Hypothalamus (tissue), 51 donors: ENCODE measurements at places on chromosomes 5 and 9.

GRCh38 chr5:17213938-17214337 is 3.5 kb upstream of the BASP1 start:
- no peak for DNase-seq

- DNase-seq, result no peak
Observed at GRCh38 chr9:112535811-112536210, 49.2 kb downstream of the KIAA1958 start.

DNA sequence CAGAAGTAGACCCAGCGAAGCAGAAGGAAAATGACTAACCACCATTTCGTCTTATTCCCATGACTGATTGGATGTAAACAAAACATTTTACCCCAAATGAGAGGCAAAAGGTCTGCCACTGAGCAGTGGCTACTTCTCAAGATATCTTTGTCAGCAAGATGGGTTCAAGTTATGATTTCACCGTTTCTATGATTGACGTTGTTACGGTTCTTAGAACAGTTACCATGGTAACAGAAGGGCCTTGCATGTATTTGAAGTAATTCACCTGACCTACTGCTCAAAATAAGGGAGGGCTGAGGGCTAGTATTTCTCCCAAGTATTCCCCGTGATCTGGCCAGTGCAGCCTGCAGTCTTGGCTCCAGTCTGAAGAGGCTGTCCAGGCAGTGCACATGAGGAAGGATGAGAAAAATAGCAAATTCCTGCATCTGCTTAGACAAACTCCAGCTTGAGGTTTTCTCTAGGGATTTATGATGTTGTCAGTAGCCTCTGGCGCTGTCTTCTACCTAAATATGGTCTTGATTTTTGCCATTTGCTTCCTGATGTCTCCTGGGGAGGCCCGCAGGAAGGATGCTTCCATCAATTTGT is 372.7 kb downstream of the TMEM38B start:
- DNase-seq, result no peak

DNA sequence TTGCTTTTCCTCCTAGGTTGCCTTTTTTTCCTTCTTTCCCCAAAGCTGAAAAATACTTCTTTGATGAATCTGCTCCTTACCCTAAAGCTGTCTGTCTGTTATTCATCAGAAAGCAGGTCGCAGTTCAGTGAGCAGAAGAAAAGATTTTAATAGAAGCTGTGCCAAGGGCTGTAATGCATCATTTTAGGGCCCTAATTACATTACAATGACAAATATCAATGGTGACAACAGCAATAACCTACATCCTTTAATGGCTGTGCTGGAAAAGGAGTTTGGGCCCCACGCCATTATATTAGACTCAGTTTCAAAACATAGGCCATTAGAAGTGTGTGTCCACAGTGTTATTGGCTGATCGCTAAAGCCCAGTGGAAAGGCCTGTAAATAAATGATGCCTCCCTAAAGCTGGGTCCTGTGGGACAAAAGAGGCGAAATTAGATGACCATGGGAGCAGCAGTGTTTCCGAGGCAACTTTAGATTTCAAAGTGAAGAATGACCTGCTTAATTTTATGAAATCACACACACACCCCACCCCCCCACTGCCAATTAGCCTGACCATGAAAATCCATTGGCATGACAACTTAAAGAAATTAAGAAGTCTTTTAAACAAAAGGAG is 38.4 kb downstream of the TLE4 start:
- no peak for DNase-seq

DNA sequence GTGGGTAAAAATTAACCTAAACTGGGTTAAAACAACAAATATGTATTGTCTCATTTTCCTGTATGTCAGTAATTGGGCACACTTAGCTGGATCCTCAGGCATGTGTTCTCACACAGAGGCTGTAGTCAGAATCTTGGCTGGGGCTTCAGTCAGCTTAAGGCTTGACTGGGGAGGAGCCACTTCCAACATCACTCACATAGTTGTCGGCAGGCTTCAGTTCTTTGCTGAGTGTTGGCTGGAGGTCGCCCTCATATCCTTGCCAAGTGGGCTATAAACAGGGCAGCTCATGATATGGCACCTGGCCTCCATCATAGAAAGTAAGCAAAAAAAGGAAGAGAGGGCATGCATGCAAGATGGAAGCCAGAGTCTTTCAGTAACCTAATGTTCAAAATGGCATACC is 173.0 kb downstream of the GIN1 start:
- DNase-seq, result no peak

GRCh38 chr9:107481035-107481434 is 8.5 kb downstream of the KLF4 start:
- DNase-seq, result no peak

DNA sequence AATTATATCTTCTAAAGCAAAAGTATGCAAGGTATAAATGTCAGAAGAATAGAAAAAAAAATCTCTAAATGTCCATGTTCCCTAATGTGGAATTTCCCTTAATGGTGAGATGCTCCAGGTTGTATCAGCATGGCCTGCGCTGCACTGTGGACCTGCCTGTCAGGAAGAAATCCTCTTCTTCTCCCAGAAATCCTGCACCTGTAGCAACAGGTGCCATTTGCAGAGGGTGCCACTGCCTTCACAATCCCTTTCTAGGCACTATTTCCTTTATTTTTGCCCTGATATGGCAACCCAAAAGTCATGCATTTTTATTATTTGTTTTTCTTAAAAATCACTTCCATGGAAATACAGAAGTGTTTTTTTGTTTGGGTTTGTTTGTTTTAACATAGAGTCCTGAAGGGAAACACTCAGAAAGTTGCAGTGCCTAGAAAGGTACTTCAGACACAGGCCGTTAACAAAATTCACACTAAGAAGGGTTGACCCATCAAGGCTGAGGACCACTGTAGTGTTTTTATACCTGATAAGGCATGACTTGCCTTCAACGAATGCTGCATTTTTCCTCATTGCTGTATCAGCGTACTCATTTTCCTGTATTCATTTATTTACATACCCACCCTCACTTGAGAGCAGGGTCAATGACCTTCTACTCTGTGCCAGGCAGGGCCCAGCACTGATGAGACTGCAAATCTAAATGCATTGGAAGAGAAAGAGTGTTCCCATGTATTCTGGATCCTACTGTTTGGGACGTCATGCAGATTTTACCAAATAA is 177.8 kb downstream of the SNX18 start:
- no peak for DNase-seq

DNA sequence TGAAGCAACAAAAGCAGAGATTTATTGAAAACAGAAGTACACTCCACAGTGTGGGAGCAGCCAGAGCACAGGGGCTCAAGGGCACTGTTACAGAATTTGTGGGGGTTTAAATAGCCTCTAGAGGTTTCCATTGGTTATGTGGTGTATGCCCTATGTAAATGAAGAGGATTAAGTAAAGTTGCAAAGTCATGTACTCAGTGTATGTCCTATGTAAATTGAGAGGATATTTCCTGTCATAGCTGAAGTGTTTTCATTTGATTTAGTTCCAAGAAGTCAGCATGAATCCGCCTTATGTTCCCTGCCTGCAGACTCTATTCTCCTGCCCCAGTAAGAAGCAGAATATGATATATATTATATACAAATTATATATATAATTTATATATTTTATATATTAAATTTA is 966.0 kb upstream of the COX7C start:
- DNase-seq, result no peak

GRCh38 chr5:101783241-101784013 is 512.7 kb downstream of the SLCO4C1 start:
- no peak for DNase-seq

DNA sequence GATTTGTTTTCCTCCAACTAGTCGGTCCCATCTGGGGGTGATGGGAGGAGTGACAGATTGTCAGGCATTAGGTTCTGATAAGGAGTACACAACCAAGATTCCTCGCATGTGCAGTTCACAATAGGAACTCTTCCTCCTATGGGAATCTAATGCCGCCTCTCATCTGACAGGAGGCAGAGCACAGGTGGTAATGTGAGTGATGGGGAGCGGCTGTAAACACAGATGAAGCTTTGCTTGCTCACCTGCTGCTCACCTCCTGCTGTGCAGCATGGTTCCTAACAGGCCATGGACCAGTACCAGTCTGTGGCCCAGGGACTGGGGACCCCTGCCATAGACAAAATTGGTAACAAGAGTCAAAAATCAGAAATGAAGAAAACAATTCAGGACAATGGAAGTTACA is 173.3 kb upstream of the HMHB1 start:
- no peak for DNase-seq

GRCh38 chr5:5795074-5795771 is 372.7 kb downstream of the ICE1 start:
- DNase-seq, result no peak

GRCh38 chr9:80077059-80077458 is 505.3 kb downstream of the TLE4 start:
- DNase-seq, result no peak

DNA sequence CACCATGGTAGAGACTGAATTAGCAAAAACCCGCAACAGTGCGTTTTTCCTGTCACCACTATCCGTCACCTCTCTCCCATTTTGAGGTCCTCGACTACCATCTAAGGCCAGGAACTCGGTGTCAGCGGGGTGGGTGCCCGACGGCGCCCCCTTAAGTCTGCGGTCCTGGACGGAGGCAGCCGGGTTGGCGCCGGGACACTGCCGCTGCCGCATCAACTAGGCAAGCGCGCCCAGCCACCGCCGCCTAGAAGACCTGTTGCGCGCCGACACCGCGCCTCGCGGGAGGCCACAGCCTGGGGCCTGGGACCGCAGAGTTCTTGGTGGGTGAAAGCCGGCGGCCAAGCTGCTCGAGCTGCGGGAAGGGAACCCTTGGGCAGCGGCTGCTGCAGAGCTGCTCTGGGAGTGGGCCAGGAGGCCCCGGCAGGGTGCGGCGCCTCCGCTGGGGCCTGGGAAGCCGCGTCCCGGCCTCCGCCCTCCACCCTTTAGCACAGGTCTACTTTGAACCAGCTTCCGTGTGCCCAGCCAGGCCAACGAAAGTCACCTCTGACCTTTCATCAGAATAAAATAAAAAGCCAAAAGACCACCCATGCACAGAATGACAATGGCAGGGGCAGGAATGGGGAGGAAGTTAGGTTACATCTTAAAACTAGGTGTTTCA is 3.5 kb downstream of the FOXB2 start:
- DNase-seq, result no peak

DNA sequence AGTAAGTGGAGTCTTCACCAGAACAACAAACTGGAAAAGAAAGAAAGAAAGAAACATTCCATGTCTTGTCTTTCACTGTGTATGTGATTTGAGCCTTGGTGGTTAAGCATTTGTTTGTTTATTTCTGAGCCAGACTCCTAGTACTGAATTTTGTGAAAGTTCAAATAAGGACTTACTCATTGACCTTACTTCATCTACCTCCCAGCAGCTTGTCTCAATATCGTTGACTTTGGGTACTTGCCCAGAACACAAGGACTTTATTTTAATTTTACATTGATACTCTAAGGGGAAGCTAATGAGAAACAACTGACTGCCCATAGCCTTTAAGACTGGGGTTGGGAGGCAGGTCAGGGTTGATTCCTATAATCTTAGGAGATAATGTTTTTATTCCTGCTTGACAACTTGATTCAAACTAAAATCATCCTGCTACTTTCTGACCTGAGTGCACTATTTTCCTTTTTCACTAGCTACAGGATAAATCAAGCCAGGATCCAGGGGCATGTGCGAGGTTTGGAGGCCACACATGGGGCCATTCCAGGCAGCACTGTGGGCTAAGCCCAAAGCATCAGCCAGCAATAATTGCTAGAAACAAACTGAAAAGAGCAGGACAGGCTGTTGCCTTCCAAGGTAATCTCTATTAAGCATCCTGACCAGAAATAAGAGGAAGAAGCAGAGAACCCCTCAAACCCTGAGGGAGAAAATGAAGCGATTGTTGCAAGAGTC is 138.9 kb upstream of the RUSC2 start:
- DNase-seq, result no peak

GRCh38 chr9:33153666-33154065 is 13.5 kb downstream of the B4GALT1 start:
- DNase-seq, result no peak

DNA sequence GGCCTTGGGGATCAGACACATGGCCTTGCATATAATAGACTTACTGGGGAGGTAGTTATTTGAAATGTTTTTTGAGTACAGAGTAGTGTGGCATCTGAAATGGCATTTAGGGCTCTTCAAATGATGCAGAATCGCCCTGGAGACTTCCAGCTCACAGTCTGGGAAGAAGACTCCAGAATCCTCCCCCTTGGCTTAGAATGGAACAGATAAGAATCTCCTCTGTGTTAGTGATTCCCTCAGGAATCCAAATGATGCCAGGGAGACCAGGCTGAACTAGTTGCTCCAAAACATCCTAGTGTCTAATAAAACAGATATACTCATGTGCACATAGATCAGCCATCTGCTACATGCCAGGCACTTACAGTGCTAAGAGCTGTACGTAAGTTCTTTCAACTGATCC is 38.6 kb upstream of the SMC5 start:
- DNase-seq, result no peak

DNA sequence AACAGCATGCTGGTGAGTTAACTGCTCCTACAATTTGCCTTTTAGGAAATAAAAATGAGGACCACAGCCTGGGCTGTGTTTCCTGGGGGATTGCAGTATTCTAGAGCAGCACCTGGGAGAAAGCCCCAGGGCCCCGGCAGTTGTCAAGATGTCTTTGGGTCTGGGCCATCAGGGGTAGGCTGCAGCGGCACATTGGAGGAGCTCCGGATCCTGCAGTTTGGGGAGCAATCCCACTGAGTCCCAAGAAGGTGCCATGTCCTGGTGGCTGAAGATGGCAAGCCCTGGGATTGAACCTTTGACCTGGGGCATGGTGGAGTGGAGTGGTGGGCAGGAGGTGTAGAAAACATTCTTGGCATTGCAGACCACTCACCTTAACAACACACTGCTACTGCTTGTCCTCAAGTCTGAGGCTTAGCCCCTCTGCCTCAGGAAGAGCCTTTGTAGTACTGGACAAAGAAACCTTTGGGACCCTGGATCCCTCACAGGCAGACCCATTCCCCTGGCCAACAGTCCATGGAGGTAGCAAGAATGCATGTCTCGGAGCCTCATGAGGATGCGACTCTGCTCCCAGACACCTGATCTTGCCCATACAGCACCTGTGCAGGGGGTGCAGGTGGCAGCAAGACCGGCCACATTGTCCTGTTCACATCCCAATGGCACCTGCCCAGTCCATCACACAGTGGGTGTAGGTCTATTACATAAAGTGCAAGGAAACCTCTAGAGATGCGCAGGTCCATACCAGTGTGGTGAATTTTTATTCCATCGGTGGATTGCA is 159.1 kb upstream of the IRX2 start:
- no peak for DNase-seq

- DNase-seq, result no peak
Observed at GRCh38 chr9:76374783-76375559, 19.3 kb downstream of the RFK start.

DNA sequence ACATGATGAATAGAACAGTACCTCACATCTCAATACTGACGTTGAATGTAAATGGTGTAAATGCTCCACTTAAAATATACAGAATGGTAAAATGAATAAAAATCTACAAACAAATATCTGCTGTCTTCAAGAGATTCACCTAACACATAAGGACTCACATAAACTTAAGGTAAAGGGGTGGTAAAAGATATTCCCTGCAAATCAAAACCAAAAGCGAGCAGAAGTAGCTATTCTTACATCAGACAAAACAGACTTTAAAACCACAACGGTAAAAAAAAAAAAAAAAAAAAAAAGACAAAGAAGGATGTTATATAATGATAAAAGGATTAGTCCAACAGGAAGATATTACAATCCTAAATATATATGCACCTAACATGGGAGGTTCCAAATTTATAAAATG is 214.0 kb upstream of the MAST4 start:
- no peak for DNase-seq

GRCh38 chr5:108649106-108649505 is 98.6 kb upstream of the FER start:
- DNase-seq, result no peak

GRCh38 chr9:132144708-132145365 is 17.0 kb upstream of the NTNG2 start:
- no peak for DNase-seq
